ENCODE measurements at places on chromosomes 4 and X.

GRCh38 chrX:152632445-152633097 is 5.1 kb upstream of the GABRQ start:
- DNase-seq = no peak

DNA sequence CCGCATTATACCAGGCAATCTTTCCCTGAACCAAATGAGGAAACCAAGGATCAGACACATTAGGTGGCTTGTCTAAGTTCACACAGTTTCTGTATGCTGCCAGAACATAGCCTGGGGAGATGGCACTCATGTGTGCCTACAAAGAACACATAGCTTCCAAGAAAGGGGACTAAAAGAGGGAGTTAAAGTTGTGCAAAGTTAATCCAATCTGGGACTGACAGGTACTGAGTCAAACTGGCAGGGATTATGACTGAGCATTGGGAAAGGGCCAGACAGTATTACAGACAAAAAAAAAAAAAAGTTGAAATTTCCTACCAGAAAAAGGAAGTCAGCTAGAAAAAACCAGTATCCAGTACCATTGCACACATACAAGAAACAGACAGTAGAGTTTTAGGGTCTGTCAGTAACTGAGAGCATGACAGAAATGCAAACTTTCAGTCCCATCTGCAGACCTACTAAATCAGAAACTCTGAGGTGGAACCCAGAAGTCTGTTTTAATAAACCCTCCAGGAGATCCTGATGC is 37.2 kb downstream of the ADAMTS3 start:
- no peak for DNase-seq

DNA sequence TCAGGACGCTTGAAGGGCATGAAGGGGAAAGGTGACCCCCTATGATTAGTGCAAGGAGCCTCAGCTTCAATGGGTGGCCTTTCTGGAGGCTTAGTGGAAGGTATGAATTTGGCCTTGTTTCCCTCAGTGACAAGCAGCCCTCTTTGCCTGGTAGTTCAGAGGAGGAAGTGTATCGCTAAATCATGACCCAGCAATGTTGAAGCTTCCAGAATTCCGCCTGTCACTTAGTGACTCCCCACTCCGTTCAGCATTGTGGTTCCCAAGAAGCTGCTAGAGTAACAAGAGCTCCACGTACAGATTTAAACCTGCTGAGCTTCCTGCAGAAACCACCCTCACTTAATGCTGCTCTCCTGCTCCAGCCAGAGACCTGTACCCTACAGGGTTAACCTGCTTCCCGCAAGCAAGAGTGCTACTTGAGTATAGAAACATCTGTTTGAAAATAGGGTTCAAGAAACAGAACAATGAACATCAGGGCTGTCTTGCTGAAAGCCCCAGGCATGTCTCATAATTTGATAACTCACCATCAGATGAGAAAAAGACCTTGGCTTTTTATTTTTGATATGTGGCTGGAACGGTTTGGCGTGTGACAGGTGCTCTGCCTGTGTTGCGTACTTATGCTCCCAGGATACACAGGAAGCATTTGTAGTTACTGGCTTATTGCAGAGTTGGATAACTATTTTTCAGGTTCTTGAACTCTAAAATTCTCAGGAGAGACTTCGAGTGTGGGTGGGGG is 105.2 kb downstream of the UCHL1 start:
- DNase-seq = no peak

DNA sequence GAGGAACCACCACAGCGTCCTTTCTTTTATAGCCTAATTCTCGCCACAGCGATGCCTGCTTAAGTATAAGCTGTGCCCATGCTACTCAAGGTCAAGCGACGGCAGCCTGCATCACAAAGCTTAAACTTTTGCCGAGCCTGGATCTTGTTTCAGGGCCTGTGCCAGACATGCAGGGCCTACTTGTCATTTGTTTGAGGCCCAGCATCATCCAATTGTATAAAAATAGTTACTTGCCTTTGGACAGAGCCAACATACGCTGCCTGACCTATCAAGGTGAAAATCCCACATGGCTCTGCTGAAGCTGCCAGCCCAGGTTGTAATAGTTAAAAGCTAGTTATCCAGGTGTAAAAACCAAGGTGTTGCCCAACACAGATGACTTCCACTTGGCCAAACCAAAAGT is 107.1 kb downstream of the TMEM131L start:
- no peak for DNase-seq

- no peak for DNase-seq
Observed at GRCh38 chr4:6439120-6439762, 33.2 kb downstream of the PPP2R2C start.

DNA sequence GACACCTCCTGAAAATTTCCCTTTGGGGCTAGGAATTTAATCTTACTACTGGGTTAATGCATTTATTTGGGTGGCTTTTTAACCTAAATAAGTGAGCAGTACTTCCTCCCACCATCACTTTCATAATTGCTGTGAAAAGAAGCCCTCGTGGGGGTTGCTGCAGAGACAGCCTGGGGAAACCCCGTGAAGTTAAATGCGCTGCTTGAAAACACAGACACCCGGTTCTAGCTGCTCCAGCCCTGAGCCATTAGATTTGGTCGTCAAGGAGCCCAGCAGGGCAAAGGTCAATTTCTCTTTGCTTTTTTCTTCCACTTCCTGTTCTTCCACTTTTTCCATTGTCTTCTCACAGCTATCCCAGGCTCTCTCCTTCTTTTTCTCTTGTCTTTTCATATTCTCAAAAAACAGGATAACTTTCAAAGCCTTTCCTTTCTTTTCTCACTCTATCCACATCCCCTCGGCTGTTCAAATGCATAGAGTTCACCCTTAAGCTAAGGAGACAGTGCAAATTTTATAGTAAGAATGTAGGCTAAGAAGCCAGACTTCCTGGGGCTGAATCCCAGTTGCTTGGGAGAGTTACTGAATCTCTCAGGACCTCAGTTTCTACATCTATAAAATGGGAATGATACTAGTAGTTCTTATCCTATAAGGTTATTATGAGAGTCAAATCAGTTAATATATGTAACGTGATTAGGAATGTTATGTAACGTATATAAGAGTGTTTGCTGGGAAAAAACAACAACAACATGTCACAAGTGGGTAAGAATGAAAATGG is 91.5 kb upstream of the ZNF827 start:
- no peak for DNase-seq

DNA sequence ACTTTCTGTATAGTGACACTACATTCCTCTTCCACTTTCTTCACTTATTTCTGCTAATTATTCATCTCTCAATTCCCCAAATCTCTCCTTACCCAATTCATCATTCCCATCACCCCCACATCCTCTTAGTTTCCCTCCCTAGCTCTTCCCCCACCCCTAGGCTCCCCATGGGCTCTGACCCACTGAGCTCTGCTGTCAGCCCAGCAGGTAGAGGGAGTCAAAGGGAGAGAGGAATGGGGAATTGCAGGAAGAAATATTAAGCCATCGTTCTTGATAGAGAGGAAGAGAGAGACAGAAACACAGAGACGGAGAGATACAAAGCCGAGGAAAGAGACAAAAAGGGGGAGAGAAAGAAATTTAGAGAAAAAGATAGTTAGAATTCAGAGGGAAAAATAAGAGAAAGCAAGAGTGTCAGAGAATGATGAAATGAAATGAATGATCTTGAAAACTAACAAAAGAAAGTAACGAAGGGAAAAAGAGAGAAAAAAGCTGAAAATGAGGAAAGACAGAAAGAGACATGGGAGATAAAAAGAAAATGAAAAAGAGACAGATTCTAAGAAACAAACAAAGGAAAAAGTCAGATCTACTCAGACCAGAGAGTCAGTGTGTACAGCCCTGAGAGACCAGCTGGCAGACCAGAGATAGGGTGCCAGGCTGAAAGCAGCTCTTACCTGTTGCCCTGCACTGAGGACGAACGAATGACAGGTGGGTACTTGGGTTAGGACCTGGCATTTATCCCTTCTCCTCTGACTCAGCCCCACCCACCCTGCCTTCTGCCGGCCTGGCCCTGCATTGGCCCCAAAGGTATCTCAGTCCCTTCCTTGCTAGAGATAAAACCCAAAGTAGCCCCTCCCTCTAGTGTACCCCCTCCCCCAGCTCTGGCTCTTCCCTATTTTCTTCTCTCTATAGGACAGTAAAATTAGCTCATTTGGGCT is at the start of gene ALAS2:
ALAS2 (minus strand) TSS at position 707 of the 935 bp plus-strand sequence. CDS start 4,977 bp downstream, outside the sequence.
- no peak for DNase-seq

DNA sequence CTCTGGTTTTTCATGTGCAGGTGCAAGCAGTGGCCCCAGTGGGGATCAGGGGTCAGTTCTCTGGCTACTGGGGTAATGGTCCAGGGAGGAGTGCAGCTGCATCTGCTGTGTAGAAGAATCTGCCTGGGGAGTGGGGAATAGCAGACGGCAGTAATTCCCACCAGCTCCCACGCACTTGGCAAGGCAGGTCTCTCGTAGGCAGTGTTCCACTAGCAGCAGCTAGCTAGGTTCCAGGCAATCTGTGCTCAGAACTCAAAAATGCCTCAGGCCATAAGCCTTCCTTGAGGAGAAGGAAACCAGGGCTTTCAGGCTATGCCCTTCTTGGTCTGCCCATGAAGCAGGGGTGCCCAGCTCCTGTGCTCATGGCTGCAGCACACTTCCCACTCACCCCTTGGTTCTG is 38.8 kb downstream of the DCLK2 start:
- no peak for DNase-seq

DNA sequence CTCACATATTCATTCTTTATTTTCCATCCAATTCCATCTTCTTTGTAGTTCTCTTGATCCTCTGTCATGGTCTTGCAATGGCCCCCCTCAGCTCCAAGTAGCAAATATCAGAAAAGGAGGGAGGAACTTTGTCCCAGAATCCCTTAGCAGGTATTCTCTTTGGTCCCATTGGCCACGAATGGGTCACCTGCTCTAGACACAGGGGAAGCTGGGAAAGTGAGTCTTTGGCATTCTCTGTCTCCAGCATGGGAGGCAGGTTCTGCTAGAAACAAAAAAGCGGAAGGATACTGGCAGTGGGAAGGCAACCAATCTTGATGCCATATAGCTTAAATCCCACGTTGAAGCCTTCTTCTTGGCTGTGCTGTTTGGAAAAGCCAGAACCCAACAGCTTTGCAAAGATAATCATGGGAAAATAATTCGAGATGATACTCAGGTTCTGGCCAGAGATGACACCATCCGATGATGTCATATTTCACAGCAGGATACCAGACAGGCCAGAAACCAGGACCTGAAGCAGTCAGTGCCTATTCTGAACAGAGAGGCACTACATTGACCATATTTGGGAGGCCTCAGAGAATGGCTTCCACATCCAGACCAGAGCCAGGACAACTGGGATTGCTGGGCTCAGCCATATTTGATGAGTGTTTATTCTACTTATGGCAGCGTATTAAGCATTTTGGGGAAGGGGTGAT is 110.4 kb upstream of the ATXN3L start:
- no peak for DNase-seq

- DNase-seq = no peak
Observed at GRCh38 chrX:56729152-56729850, at the start of gene NBDY. Gene NBDY, plus strand, starts transcription at chrX:56729243. Its CDS starts 111 bp downstream, at chrX:56729354.

- DNase-seq = no peak
Observed at GRCh38 chr4:6561706-6562371, 13.2 kb upstream of the MAN2B2 start.

GRCh38 chrX:40449396-40449795 is 131.4 kb upstream of the ATP6AP2 start:
- DNase-seq = no peak

DNA sequence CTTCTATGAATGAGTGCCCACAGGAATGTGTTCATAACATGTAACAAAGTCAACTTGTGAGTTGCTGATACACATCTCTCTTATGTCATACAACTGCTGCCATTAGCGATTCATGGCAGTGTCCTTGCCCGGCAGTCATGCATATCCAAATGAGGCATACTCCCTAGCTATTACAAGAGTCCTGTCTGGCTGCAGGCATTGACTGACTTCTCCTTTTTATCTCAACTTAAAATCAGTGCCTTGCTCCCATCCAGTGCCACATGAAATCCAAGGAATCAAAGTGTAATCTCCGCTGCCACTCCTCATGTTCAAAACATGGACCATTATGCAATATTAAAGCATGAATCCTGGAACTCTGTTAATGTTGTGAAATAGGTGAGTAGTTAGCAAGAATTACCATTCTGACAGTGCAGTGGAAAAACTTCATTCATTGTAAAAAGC is 348.9 kb upstream of the FTHL17 start:
- no peak for DNase-seq

- DNase-seq = no peak
Observed at GRCh38 chr4:71009890-71010588, 16.6 kb downstream of the DCK start.

- DNase-seq = no peak
Observed at GRCh38 chrX:47608130-47608810, 11.4 kb downstream of the SYN1 start.

DNA sequence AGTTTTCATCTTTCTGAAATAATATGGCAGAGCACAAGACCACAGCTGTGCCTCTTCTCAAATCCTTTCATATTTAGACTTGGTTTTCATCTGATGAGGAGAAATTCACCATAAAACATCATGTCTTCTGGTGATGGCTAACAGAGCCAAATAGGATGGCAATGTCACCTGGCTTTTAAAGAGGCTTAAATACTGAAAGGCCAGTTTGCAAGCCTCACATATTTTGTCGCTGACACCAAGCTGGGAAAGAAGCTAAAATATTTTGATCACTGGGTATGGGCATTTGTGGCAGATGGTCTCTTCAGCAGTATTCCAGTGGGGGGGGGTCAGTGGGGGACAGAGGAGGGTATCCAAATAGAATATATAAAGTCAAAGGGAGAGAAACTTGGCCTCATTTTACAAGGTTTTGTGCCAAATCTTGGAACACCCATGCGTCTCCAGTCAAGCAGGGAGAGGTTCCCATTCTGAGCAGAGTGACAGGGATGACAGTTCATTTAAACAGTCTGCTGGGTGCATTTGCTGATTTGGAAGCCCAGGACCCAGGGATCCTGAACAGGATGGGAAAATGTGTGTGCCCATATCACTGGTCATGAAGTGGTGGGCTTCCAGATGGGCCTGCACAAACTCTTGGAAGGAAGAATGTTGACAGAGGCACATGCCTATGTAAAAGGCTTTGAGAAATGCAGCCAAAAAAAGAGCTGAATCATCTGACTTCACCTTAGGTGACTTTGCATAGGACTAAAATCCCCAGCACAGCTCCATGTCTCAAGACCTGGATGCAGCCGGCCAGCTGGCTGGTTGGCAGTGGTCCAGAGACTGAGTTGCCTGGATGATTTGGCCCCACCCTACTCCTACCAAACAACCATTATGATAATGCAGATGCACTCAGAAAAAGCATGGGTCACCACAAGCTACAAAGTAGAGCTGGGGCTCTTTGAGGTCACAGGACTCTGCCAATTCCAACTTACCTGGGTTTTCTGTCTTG is 484.4 kb upstream of the NR3C2 start:
- no peak for DNase-seq

DNA sequence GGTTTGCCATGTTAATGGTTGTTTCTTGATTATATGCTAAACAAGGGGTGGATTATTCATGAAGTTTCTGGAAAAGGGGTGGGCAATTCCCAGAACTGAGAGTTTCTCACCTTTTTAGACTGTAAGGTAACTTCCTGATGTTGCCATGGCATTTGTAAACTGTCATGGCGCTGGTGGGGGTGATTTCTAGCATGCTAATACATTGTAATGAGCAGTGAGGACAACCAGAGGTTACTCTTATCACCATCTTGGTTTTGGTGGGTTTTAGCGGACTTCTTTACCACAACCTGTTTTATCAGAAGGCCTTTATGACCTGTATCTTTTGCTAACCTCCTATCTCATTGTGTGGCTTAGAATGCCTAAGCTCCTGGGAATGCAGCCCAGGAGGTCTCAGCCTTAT is 81.5 kb downstream of the CFAP299 start:
- DNase-seq = no peak

- DNase-seq = no peak
Observed at GRCh38 chrX:123468481-123468880, 264.4 kb downstream of the THOC2 start.
